Heart left ventricle (tissue), 16 donors: ENCODE measurements at places on chromosomes 6 and 20. TPM values are rescaled to one million over a fixed set of nuclear protein-coding genes. Genes with fewer than 3 reads are reported as not detected.

Gene PRL
- total RNA-seq: not detected

DNA sequence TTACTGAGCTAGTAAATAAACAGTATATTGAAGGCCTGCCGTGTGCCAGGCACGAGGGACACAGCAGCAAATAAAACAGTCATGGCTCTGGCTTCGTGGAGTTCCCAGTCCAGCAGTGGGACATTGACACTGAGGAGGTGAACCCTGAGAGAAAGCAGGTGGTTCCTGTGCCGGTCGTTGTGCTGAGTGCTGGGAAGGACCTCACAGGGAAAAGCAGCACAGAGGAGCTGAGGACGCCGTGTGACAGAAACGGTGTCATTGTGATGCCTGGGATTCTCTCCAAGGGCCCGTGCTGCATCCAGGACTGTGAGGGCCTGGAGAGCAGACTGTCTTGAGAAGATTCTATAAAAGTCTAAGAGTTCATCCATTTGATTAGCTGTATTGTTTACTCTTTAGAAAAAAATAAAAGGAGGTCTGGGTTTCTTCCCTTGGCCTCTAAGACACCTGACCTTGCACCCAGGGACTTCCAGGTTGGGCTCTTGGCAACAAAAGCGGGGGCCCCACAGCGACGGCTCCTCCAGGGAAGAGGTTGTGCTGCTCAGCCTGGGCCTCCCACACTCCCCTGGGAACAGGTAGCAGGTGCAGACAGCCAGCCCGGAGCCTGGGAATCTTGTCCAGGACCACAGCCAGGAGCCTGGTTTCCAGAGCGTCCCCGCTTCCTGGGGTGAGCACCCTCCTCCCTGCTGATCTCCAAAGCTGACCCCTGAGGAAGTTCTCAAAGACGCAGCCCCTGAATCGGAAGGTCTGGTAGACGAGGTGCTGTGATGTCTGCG is 251.2 kb upstream of the PMEPA1 start:
- H3K36me3 ChIP-seq: no peaks in the 10 kb centered on the region
- no peak overlapping the region for H3K4me3 ChIP-seq
- no peak overlapping the region for H3K27ac ChIP-seq
- no peaks in the 10 kb centered on the region for H3K27me3 ChIP-seq
- DNase-seq: no peak
- H3K4me1 ChIP-seq: no peaks in the 10 kb centered on the region

DNA sequence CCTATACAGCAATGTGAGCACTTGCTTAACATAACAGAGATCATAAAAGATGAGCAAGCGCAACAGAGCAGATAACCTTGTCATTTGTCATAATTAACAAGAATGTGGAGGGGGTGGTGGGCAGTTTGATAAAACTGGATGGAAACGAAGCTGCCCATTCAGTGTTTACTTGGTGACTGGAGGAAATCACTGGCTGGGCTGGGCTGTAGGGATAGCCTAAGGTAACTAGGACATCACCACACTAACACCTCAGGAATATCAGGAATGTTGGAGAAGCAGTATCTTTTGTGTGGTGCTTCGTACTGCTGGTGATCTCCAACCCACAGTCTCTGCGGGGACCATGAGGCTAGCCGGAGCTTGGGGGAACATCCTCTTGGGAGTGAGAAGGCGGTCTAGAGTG is 218.4 kb downstream of the HIVEP2 start:
- peaks cover 10% of the 10 kb centered on the region for H3K4me1 ChIP-seq
- H3K36me3 ChIP-seq: no peaks in the 10 kb centered on the region
- no peak overlapping the region for H3K4me3 ChIP-seq
- no peaks in the 10 kb centered on the region for H3K27me3 ChIP-seq
- no peak overlapping the region for H3K27ac ChIP-seq

DNA sequence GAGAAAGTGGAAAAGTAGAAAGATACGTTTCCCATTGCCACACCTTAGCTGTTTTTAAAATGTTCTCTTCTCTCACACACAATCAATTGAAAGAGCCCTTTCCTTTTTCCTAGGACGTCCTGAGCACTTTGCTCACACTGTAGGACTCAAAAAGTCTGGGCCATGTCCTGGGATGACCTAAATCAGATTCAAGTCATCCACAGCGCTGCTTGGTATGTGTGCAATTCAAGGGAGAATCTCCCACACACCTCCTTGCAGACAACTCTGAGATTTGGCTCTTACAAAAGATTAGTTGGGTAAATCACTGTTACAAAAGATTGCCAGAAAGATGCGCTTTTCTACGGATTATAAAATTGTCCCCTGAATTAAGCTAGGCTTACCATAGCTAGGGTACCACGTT is 130.1 kb downstream of the RNASET2 start:
- H3K36me3 ChIP-seq: no peaks in the 10 kb centered on the region
- DNase-seq: no peak
- no peak overlapping the region for H3K4me3 ChIP-seq
- H3K4me1 ChIP-seq: no peaks in the 10 kb centered on the region
- H3K27ac ChIP-seq: no peak overlapping the region

- H3K36me3 ChIP-seq: no peaks in the 10 kb centered on the region
- no peak for DNase-seq
- H3K27me3 ChIP-seq: peaks cover 83% of the 10 kb centered on the region
- no peak overlapping the region for H3K4me3 ChIP-seq
- no peak overlapping the region for H3K27ac ChIP-seq
These were observed 21.7 kb upstream of the BHLHE23 start for GRCh38 chr20:63028461-63028921.

Gene ADGRF4
- not detected for total RNA-seq

Gene TNXB
- 156 TPM for total RNA-seq

Gene LGSN
- not detected for total RNA-seq

DNA sequence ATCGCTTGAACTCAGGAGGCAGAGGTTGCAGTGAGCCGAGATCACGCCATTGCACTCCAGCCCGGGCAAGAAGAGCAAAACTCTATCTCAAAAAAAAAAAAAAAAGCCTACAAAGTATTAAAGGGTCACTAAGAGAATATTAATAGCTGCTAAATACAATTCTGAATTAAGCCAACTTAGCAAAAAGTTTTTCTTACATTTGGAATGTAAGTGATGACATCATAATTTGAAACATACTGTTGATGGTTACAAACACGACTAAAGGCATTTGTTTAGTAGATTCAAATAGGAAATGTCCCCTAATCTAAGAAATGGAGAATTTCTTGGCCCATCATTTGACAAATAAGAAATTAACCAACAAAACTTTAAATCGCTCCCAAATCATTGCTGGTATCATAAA is 282.8 kb downstream of the RNGTT start:
- no peaks in the 10 kb centered on the region for H3K4me1 ChIP-seq
- H3K27me3 ChIP-seq: no peaks in the 10 kb centered on the region
- no peak for DNase-seq
- H3K4me3 ChIP-seq: no peak overlapping the region
- H3K36me3 ChIP-seq: no peaks in the 10 kb centered on the region
